Astrocyte (in vitro differentiated cells and primary cell): ENCODE measurements at places on chromosomes 16 and 17. TPM values are rescaled to one million over a fixed set of nuclear protein-coding genes. Genes with fewer than 3 reads are reported as not detected.

The USP43 gene
- total RNA-seq: 5.3 and 7.0 TPM in 2 replicates

The HOXB7 gene
- total RNA-seq: not detected in 2 replicates

GRCh38 chr17:80097127-80097621 lies 4.2 kb upstream of the GAA start:
- H3K4me1 ChIP-seq: peaks cover 11% of the 10 kb centered on the region
- no peak overlapping the region for H3K27ac ChIP-seq
- H3K27me3 ChIP-seq: no peaks in the 10 kb centered on the region
- no peaks in the 10 kb centered on the region for H3K36me3 ChIP-seq
- no peak overlapping the region for H3K4me3 ChIP-seq

GRCh38 chr16:923184-923583 lies 47.6 kb downstream of the LMF1 start:
- H3K4me1 ChIP-seq: peaks cover 5% of the 10 kb centered on the region
- no peak for DNase-seq
- H3K4me3 ChIP-seq: no peak overlapping the region
- no peaks in the 10 kb centered on the region for H3K27me3 ChIP-seq
- H3K27ac ChIP-seq: no peak overlapping the region

- DNase-seq: no peak
- H3K27ac ChIP-seq: no peak overlapping the region
- no peaks in the 10 kb centered on the region for H3K36me3 ChIP-seq
- H3K4me1 ChIP-seq: no peaks in the 10 kb centered on the region
Measured at GRCh38 chr16:49524216-49524946, 150.8 kb downstream of the C16orf78 start.

GRCh38 chr16:4522051-4522581 lies 16.5 kb downstream of the CDIP1 start:
- H3K27ac ChIP-seq: no peak overlapping the region
- H3K27me3 ChIP-seq: no peaks in the 10 kb centered on the region
- H3K4me1 ChIP-seq: no peaks in the 10 kb centered on the region
- H3K36me3 ChIP-seq: no peaks in the 10 kb centered on the region
- no peak for DNase-seq

DNA sequence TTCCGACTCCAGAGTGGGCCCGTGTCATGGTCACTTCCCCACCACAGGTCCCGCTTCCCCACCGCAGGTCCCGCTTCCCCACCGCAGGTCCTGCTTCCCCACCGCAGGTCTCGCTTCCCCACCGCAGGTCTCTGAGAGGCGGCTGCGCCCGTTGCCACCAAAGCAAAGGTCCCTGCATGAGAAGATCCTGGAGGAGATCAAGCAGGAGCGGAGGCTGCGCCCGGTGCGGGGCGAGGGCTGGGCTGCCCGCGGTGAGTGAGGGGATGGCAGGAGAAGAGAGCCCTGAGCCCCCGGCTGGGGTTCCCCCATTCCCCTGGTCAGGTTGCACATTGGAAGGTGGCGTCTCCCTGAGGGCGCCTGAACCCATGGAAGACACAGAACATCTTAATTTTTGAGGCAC lies 17.4 kb upstream of the TCF25 start:
- DNase-seq: no peak
- H3K4me1 ChIP-seq: no peaks in the 10 kb centered on the region
- no peak overlapping the region for H3K4me3 ChIP-seq
- no peaks in the 10 kb centered on the region for H3K27me3 ChIP-seq
- no peaks in the 10 kb centered on the region for H3K36me3 ChIP-seq
